Vagina (tissue), 2 donors: ENCODE measurements at places on chromosomes 2 and 18. TPM values are rescaled to one million over a fixed set of nuclear protein-coding genes. Genes with fewer than 3 reads are reported as not detected.

REG3G gene
- not detected for total RNA-seq

PPP1R1C gene
- not detected for total RNA-seq

GRCh38 chr2:168678153-168678853 lies 124.1 kb upstream of the NOSTRIN start:
- no peak for DNase-seq

NIFK gene
- total RNA-seq, result 33.1 TPM

TMEM178A gene
- total RNA-seq, result 2.0 TPM

GRCh38 chr2:131567891-131568290 lies 40.2 kb downstream of the CCDC74A start:
- no peak for DNase-seq

DNA sequence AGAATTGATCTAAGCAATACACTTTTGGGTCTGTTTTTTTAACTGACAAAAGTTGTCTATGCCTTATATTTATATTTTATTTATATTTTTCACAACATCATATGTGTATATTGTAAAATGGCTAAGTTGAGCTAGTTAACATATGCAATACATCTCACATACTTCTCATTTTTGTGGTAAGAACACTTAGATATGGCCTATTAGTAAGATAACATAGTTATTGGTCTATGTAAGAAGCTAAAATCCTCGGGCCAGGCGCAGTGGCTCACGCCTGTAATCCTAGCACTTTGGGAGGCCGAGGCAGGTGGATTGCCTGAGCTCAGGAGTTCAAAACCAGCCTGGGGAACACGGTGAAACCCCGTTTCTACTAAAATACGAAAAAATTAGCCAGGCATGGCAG lies 275.6 kb upstream of the ID2 start:
- no peak for DNase-seq

GRCh38 chr2:63792530-63792929 lies 49.2 kb upstream of the UGP2 start:
- DNase-seq, result no peak

CERKL gene
- not detected for total RNA-seq

DNA sequence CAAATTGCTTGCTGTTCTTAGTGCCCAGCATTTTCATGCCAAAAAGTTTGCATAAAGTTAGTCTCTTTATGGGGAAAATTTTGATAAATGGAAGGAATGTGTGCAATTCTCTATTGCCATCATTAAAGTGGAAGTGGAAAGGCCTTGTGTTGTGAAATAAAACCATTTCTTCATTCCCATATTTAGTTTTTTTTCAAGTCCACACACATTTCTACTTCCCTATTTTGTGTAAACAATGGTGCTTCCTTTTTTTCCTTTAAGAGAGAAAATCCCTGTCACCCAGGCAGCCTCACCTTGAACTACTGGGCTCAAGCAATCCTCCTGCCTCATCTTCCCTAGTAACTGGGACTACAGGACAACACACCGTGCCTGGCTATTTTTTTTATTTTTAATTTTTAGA lies 42.3 kb upstream of the NCOA1 start:
- no peak for DNase-seq

GRCh38 chr2:118923371-118923770 lies 18.6 kb upstream of the MARCO start:
- no peak for DNase-seq

MC5R gene
- 0.74 TPM for total RNA-seq

DSC2 gene
- 108 TPM for total RNA-seq

- no peak for DNase-seq
Measured at GRCh38 chr2:54954705-54955357, 95.4 kb downstream of the RTN4 start.

DNA sequence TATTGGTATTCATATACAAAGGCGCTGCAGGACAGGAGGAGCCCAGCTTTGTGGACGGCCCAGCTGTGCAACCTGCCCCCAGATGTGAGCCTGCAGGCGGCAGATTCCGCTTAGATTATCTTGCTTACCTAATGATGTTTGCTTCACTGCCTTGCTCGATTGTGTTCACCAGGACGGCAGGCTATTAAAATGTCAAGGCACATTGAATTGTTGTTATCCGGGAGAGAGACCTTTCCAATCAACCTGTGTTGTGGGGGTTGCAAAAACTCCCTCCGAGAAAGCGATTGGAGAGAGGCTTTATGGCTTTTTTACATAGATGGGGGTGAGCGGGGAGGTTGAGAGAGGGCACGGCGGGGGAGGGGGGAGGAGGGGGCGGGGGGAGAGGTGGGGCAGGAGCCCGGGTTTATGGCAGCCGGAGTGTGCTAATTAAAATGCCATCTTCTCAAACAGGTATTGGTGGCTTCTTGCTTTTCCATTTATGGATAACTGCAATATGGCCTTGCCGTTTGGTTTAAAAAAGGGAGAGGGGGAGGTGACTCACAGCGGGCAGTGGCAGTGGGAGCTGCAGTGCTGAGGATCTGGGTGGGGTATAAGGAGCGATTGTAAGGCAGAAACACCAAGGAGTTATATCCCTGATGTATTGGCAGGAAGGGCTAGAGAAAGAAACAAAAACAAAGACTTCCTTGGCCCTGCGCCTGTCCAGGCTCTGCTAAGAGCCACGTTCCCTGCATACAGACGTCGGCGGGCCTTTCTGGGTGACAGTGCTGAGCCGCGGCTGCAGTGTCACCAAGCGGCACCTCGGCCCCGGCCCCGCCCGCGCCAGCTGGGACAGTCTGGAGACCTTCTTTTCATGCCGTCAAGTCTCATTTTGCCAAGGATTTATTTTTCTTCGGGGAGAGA lies 97.2 kb downstream of the INSIG2 start:
- DNase-seq, result no peak

GRCh38 chr2:152037743-152038435 lies 61.0 kb downstream of the CACNB4 start:
- no peak for DNase-seq

DNA sequence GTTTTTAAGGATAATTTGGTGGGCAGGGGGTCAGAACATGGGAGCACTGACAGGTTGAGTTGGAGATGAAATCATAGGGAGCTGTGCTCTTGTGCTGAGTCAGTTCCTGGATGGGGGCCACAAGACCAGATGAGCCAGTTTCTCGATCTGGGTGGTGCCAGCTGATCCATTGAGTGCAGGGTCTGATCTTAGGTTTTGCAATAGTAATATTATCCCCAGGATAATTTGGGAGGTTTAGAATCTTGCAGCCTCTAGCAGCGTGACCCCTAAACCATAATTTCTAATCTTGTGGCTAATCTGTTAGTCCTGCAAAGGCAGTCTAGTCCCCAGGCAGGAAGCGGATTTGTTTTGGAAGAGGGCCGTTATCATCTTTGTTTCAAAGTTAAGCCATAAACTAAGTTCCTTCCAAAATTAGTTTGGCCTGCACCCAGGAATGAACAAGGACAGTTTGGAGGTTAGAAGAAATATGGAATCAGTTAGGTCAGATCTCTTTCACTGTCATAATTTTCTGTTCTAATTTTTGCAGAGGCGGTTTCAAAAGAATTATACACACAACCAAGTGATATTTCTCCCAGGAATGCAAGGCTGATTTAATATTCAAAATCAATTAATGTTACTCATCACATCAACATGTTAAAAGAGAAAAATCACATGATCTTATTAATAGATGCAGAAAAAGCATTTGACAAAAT lies 23.0 kb downstream of the DBI start:
- DNase-seq, result no peak
